ENCODE measurements at places on chromosomes 3 and 15.

- peak; percentile 37 for DNase-seq
These were observed 2.6 kb upstream of the RBM15B start for GRCh38 chr3:51388286-51389029.

DNA sequence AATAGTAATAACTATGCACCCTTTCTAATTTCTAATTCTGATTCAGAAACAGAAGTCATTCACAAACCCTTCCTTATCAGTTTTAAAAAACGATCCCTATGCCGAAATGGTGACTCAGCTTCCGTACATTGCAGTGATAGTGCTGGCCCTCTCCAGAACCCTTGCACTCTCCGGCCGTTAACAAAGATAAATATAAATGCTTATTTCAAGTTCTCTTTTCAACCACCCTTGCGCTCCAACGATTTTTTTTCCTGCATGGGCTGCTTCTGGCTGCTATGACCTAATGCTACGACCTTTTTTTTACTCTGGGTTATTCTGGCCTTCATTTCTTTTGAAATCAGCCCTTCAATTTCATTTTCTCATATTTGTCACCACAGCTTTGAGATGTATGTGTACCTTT, 646.2 kb downstream of the NTRK3 start:
- DNase-seq: no peak

GRCh38 chr3:104286645-104287044, 1080.1 kb upstream of the ALCAM start:
- no peak for DNase-seq

- DNase-seq: no peak
These were observed 48.6 kb upstream of the ULK4 start for GRCh38 chr3:42010530-42010929.

DNA sequence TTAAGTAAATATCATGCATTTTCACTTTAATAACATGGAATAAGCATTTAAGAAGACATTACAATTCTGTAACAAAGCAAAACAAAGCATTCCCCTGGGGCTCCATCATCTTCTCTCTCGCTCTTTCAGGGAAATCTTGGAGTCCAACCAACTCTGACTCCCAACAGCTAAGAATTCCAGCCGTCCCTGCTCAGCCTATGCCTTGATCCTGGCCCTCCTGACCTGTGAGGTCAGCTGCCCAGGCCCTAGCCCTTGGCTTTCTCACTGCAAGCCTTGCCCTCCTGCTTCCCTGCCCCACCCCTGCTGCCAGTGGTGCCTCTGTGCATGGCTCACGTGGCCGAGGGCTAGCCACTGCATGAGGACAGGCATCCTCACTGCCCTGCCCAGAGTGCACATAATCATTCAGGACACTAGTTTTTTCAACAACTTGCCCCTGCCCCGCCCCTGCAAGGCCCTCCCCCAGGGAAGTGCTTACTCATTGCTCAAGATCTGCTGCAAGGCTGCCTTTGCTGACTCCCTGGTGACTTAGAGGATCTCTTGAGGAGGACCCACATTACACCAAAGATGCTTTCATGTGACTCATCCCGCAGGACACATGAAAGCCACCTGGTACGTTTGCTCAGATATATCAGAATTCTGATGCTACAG, 37.6 kb downstream of the MTMR10 start:
- DNase-seq: no peak

DNA sequence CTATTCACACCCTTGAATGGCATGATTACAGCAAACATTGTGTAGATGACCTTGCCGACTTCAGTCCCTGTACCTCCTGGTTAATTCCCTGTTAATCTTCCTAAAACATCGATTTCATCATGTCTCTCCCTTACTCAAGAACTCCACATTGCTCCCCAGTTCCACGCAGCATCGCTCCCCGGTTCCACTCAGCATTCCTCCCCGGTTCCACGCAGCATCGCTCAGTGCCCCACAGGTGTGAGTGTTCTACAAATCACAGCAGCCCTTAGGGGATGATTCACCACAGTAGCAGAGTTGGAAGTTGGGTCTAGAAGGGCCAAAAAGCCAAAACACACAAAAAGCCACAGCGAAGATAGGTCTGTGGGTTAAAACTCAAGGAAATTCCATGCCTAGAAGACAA, 8.6 kb upstream of the TNK2 start:
- DNase-seq: peak; percentile 7

GRCh38 chr3:8757551-8758518, 11.6 kb downstream of the OXTR start:
- no peak for DNase-seq

GRCh38 chr3:124091716-124092115, 99.8 kb upstream of the ROPN1 start:
- no peak for DNase-seq

DNA sequence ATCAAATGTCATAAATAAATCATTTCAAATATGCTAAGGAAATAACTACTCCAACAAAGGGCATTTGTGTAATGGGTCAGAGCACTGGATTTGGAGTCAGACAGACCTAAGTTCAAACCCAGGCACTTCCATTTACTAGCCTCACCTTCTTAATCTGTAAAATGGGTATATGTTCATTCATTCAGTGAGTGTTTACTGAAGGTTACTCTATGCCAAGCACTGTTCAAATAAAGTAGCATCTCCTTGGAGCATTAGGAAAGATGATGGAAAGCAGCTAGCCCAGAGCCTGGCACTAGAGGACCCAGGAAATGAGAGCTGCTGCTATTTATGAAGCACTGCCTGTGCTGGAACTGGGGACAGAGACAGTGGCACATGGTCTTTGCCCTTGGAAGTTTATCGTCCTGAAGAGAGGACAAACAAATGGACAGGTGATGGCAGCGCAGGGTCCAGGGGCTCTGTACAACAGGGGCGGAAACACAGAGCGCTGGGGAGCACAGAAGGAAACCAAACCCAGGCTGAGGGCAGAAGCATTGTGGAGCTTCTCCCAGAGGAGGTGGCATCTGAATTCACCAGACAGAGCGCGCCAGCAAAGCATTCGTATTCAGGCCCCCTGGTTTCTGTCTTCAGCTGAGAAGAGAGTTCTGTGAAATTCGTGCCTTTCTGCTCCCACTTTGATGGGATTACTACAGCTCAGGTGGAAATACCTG, 19.0 kb downstream of the TM4SF4 start:
- no peak for DNase-seq

DNA sequence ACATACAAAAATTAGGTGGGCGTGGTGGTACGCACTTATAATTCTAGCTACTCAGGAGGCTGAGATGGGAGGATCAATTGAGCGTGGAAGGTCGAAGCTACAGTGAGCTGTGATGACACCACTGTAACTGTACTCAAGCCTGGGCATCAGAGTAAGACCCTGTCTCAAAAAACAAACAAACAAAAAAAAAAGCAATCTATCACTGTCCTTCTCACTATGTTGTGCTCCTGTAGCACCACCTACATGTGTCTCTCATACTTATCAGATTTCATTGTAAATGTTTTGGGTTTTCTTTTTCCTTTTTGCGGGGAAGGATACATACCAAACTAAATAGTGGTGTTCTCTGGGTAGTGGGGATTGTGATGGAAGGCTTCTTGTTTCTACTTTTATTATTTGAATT, 14.8 kb downstream of the FANCD2 start:
- no peak for DNase-seq

DNA sequence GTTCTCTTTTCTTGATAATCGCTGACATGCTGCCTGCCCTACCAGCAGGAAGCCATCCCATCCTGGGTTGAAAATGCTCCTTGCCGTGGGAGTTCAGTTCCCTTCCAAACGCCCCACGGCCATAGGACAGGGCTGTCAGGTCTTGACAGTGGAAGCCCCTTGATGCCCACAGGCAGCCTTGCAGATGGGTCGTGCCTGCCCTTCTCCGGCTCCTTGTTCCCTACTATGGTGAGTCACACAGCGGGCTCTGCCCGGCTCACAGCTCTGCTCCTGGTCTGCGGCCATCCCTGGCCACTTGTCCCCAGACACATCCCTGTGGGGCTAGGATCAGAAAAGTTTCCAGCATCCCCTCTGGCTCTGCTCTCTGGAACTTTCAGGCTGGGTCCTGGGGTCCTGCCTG, 6.2 kb upstream of the APBA2 start:
- no peak for DNase-seq

GRCh38 chr15:70121624-70122302, 24.0 kb upstream of the TLE3 start:
- peak; percentile 89 for DNase-seq

DNA sequence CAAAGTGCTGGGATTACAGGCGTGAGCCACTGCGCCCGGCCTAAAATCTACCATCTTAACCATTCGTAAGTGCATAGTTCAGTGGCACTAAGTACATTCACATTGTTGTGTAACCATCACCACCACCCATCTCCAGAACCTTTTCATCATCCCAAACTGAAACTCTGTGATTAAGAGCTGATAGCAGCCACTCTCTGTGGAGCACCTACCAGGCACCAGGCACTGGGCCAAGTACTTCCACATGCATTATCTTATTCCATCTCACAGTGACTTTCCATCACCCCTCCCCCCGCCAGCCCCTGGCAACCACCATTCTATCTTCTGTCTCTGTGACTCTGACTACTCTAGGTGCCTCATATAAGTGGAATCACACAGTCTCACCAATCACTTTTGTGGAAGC, 2.3 kb upstream of the INSYN1 start:
- DNase-seq: no peak

DNA sequence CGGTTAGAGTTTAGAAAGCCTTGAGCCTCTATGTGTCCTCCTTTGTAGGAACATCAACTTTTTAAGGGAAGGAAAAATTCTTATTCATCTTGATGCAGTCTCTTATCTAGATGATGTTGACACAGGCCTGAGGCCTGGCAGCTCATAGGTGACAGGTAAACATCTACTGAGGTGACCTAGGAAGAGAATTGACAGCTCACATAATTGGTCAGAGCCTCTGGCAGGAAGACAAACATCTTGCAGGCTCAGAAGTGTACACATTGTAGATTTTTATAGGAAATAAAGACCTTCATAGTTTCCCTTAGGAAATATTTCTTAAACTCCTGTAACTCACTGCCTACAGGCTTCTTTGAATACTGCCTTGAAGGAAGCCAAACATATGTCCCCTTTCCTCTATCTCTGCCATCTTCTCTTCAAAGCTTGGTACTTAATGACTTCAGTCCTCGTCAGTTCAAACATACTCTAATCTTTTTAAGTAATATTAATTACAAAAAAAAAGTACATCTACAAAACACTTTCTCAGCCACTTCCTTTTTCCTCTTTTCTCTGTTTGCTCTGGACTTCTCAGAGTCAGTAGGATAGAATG, 341.3 kb downstream of the TBL1XR1 start:
- DNase-seq: no peak
